CD4-positive, alpha-beta T cell treated with Interferon alpha-2 for 1 hour (primary cell): ENCODE measurements at places on chromosomes 7 and 10.

GRCh38 chr10:34121781-34122622 is 693.1 kb downstream of the PARD3 start:
- DNase-seq, result no peak

GRCh38 chr10:46299286-46299535 is 12.4 kb downstream of the ANTXRL start:
- DNase-seq, result no peak

DNA sequence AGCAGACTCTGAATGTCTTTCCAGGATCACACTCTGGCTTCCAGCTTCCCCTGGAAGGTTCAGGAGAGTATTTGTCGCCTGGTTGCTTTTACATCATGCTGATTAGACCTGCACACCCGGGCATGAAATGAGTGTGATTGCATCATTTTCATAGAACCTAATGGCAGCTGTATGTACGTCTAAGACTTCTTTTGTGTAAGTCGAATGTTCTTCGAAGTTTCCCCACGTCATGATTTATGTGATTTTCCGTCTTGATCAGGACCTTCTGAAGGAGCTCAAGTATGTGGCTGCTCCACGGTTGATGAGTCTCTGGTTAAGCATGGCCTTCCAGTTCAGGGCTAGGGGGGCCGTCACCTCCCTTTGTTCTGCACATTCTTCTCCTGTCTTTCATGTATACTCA is 4.5 kb downstream of the EIF4H start:
- no peak for DNase-seq

- no peak for DNase-seq
Observed at GRCh38 chr7:158366346-158366745, 221.3 kb downstream of the PTPRN2 start.

DNA sequence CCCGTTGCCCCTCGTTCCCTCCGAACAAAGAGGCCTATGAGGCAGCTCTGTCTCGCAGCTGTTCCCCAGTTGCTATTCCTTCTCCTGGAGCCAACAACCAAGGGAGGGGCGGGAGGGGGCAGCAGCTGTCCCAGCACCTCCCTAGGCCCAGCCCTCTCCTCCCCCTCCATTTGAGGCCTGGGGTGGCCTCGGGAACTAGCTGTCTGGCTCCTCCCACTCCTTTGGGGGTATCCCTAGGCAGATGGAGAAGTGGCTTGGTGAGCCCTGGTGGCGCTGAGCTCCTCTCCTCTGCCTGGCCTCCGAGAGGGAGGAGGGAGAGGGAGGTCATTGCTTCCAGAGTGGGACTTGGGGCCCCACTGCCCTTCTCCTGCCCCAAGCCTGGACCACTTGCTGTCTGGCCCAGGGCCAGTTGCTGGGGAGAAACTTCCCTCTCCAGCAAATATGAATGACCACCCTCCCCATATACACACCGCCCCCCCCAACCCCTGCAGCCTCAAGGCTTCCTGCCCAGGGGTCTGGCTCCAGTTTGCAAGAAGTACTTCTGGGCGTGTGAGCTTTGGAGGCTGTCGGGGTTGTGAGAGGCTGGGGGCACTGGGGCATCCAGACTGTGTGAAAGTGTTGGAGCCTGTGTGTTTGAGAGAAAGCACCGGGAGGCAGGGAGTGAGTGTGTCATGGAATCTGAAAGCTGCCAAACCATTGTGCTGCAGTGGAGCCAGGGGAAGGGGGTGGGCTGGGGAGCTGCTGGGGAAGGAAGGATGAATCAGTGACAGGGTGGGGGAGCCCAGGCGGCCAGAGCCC is 3.1 kb downstream of the FLNC start:
- DNase-seq, result no peak

DNA sequence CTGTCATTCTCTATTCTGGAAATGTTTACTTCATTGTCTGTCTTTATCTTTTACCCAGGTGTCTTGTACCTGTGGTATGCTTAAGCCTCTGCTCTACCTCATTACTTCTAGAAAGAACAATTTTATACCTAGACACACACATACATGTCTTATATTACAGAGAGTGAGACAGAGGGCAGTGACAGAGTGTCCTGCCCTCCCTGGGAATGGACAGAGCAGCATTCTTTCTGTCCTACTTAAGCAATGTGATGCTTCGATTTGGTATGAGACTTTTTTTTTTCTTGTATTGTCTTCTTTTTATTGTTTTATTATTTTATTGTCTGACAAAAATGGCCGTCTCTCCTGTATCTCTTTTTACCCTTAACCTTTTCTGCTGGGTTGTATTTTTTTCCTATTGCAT is 286.1 kb downstream of the EXOC4 start:
- DNase-seq, result no peak

GRCh38 chr10:48501226-48501625 is 103.6 kb downstream of the ARHGAP22 start:
- no peak for DNase-seq

DNA sequence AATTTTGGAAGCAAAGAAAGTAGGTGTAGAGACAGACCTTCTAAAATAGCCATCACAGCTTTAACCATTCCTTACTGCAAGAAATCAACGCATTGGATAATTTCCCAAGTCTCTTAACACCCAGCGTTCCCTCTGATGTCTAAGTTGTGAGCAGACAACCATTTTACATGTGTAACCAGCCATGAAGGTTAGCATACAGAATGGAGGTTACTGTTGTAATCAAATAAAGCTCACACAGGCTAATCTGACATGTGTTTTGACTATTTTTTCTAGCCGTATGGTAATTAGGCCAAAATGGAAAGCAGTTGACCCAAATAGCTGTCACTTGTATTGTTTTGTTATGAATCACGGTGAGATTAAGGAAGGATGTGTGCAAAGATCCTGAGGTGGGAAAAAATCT is 336.4 kb downstream of the RNLS start:
- no peak for DNase-seq

DNA sequence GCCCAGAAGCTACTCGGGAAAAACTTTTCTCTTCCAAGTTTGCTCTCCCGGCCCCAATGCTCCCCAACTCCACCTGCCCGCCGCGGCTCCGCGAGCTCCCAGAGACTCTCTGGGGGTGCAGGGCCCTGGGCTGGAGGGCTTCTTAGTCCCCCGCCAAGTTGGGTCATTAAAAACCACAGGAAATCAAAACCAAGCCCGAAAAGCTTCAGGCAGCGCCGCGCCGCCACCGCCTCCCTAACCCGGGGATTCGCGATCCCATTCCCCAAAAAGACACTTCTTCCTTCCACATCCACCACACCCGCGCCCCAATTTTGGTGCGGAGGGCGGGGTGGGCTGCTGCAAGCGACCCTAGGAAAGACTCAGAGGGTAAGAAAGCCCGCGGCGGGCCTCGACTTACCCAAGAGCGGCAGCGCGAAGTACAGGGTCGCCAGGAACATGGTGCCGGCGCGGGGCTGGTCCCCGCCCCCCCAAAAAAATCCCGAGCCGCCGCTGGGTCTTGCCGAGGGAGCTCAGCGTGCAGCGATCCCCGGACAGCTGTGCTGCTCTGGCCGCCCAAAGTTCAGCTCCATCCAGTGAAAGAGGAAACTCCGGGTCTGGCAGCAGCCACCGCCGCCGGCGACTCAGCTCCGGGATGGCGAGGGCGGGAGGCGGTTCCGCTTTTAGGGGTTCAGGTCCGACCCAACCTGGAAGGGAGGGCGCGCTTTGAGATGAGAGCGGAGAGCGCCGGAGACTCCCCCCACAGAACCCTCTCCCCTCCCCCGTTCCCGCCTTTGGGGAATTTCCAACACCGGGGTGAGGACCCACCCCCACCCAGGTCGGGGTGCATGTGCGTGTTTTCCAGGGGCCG is 1.2 kb downstream of the GFRA1 start:
- no peak for DNase-seq

DNA sequence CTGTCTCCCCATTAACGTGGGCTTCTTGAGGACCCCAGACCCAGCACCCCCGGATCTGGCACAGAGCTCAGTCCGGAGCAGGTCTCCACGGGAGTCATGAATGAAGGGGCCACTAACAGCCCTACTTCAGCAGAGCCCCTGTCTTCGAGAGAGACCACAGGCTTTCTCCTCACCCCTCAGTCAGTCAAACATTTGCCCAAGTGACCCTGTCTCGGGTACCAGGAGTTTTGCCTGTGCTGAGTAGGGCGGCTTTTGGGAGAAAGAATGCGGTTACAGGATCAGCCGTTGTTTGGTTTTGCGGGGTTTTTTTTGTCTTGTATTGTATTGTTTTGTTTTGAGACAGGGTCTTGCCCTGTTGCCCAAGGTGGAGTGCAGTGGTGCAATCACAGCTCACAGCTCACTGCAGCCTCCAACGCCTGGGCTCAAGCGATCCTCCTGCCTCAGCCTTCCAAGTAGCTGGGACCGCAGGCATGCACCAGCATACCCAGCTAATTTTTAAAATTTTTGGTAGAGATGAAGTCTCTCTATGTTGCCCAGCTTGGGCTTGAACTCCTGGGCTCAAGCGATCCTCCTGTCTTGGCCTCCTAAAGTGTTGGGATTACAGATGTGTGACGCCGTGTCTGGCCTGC is 16.5 kb downstream of the ADAP1 start:
- no peak for DNase-seq

GRCh38 chr7:105926131-105926530 is 36.9 kb upstream of the CDHR3 start:
- no peak for DNase-seq

DNA sequence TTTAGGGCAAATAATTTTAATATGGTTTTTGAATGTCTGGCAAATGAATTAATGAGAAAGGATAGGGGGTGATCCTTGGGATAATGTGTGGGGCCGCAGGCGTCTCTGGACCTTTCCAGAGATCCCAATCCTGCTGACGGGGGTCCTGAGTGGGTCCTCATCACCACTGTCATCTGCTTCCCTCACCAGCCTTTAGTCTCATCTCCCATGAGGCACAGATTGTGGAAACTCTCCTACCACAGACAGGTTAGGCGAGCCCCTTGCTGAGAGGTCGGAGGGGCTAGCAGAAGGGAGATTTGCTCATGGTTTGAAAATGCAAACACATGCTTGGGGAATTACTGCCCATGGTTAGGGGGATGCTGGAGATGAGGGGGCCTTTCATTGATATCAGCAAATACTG is 484.6 kb downstream of the RPS24 start:
- DNase-seq, result no peak

- DNase-seq, result no peak
Observed at GRCh38 chr10:8410506-8410905, 356.0 kb downstream of the GATA3 start.

- no peak for DNase-seq
Observed at GRCh38 chr7:18210788-18211187, 183.1 kb upstream of the PRPS1L1 start.

DNA sequence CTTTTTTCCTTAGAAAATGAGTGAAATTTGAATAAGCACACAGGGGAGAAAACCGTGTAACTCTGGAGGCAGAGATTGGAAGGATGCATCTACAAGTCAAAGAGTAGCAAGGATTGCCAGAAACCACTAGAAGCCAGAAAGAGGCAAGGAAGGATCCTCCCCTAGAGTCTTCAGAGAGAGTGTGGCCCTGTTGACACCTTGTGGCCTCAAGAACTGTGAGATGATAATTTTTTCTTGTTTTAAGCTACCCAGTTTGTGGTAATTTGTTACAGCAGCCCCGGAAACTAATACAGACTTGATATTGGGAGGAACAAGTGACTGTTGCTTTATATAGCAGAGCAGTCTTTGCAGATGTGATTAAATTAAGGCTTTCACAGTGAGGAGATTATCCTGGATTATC is 3.6 kb upstream of the GIMAP7 start:
- DNase-seq, result peak; percentile 39

DNA sequence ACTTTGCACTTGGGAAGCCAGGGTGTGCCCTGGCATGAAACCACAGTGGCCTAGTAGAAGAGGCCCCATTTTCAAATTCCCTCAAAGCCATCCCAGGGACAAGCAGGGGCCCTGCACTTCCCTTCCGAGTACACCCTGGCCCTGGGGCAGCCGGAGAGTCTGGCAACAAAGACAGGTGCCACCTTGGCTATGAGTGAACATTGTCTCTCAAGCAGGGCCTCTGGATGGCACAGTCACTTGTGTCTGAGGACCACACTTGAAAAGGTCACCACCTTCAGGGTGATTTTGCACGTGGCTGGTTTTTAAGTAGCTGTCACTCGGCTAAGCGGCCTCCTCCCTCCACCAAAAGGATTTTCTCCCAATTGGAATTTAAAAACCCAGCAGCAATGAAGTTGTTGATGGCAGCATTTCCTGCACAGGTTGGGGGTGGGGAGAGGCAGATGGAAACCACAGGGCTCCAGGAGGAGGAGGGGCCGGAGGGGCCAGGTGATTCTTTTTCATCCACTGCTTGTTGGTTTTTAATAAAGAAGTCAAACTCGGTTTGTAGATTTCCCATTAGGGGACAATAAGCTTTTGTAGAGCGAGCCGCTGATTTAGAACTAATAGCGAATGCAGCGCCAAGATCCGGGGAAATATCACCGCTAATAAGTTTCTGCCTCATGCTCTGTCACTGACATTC is 33.9 kb downstream of the C10orf105 start:
- DNase-seq, result no peak

DNA sequence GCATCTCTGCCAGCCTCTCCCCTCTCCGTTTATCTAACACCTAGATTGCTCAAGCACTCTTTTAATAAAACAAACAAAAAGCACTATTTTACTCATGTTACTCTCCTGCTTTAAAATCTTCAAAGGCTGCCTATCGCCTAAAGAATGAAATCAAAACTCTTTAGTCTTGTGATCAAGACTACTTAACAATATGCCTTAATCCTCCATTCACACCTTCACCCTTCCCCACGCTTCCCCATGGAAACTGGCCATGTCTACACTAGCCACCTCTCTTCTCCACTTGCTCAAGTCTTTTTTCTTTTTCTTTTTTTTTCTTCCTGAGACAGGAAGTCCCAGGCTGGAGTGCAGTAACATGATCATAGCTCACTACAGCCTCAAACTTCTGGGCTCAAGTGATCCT is 47.8 kb upstream of the TMEM213 start:
- no peak for DNase-seq

- no peak for DNase-seq
Observed at GRCh38 chr10:132608511-132609195, 71.1 kb downstream of the INPP5A start.

DNA sequence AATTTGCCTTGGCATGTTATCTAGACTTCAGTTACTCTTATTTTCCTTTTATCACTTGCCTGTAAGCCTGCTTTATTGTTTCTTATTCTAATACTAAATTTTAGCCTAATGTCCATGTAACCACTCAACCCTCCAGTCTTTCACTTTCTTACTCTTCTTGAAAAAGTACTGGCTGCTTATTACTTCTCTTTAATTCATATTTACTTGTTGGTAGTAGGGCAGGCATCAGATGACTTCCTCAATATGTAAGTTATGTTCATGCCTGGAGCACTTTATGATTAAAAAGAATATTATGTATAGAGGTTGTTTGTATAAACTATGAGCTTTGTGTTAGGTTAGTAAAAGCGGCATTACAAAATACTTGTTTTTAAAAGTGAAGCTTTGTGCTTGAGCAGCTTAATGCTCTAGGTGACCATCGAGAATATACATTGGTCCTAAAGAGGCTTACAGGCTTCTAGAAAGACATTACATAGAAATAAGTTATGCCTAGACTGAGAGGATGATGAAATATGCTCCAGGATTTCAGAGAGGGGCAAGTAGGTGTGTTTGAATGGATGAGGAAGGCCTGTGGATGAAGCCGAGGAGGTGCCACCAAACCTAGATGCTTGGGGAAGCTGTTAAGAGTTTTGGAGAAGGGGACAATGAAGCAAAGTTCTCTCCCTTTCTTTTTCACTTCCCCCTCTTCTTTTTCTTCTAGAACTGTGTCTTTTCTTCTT is 207.1 kb upstream of the HDAC9 start:
- no peak for DNase-seq

- DNase-seq, result no peak
Observed at GRCh38 chr10:54469587-54470323, 331.3 kb downstream of the PCDH15 start.
